Nasal cavity respiratory epithelium epithelial cell of viscerocranial mucosa (primary cell): ENCODE measurements at places on chromosomes 6 and 20. TPM values are rescaled to one million over a fixed set of nuclear protein-coding genes. Genes with fewer than 3 reads are reported as not detected.

Gene TNXB
- total RNA-seq, result 1.0 and 2.1 TPM in 2 replicates

Gene EMILIN3
- not detected in 2 replicates for total RNA-seq

Gene KIF25
- total RNA-seq, result not detected in 2 replicates

Gene GHRH
- not detected in 2 replicates for total RNA-seq

Gene TPX2
- 2.6 and 3.1 TPM in 2 replicates for total RNA-seq

Gene TP53TG5
- total RNA-seq, result not detected in 2 replicates

Gene NUP153
- total RNA-seq, result 24.3 and 38.6 TPM in 2 replicates

Gene ZNF831
- not detected in 2 replicates for total RNA-seq

Gene CST2
- total RNA-seq, result 0.14 TPM in 1 of 2 replicates, not detected in the other

Gene ZNF334
- total RNA-seq, result 2.7 and 7.9 TPM in 2 replicates

Gene FGD2
- total RNA-seq, result under 0.01 and 0.07 TPM in 2 replicates

Gene DEF6
- total RNA-seq, result 23.2 and 24.6 TPM in 2 replicates

Gene GPX5
- not detected in 2 replicates for total RNA-seq

Gene BEND3
- total RNA-seq, result 5.1 and 11.2 TPM in 2 replicates

Gene FAM217A
- not detected in 2 replicates for total RNA-seq

Gene TFAP2A
- 10.9 and 23.2 TPM in 2 replicates for total RNA-seq

Gene CYP21A2
- total RNA-seq, result 0.28 TPM in 1 of 2 replicates, not detected in the other

Gene ADAM33
- total RNA-seq, result not detected in 2 replicates

Gene EDN3
- total RNA-seq, result not detected in 2 replicates

Gene FNDC1
- total RNA-seq, result not detected in 2 replicates

Gene POPDC3
- 10.9 and 14.0 TPM in 2 replicates for total RNA-seq

Gene IMPG1
- not detected in 2 replicates for total RNA-seq

Gene COL9A3
- total RNA-seq, result 0.14 and 1.7 TPM in 2 replicates

Gene EYS
- 0.43 TPM in 1 of 2 replicates, not detected in the other for total RNA-seq

Gene MAS1
- not detected in 2 replicates for total RNA-seq

Gene TRIM10
- not detected in 2 replicates for total RNA-seq

Gene CD109
- total RNA-seq, result 26.3 and 152 TPM in 2 replicates

Gene SLC22A16
- total RNA-seq, result not detected in 2 replicates

Gene LAMP5
- total RNA-seq, result not detected in 2 replicates

Gene KCNK15
- total RNA-seq, result 0.14 and 0.34 TPM in 2 replicates

Gene HLA-DRB5
- total RNA-seq, result not detected in 2 replicates

Gene CST7
- total RNA-seq, result not detected in 2 replicates

Gene APOBEC2
- not detected in 2 replicates for total RNA-seq

Gene CLVS2
- total RNA-seq, result not detected in 2 replicates

Gene RAET1L
- total RNA-seq, result 5.1 and 9.3 TPM in 2 replicates

Gene RIN2
- total RNA-seq, result 27.7 and 96.9 TPM in 2 replicates

Gene METTL24
- total RNA-seq, result not detected in 2 replicates

Gene GPR63
- total RNA-seq, result 0.68 and 1.2 TPM in 2 replicates

Gene ADISSP
- 16.1 and 16.9 TPM in 2 replicates for total RNA-seq

Gene TMC2
- total RNA-seq, result not detected in 2 replicates

Gene CCDC167
- 13.8 and 18.5 TPM in 2 replicates for total RNA-seq

Gene LRFN2
- total RNA-seq, result not detected in 2 replicates

Gene HSPA12B
- not detected in 2 replicates for total RNA-seq
